Neural crest cell (in vitro differentiated cells): ENCODE measurements at places on chromosomes 12 and 14.
A peak's percentile ranks its signal among the peaks of the same experiment; 100 is the strongest.

DNA sequence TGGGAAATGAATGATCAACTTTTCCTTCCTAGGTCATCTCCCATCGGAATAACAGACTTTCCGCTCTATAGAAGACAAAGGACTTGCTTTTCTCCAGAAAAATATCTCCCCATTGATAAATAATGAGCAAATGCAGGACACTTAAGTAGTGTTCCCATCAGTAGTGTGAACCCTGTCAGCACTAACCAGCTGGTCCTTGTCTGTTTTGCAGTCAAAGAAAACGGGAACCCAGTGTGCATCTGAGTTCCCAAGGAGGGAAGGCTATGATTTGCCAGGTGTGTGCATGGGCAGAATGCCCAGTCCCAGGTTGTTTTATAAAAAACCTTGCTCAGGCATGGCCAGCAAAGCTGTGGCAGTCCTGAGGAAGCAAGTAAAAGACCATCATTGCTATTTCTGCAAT is 256.5 kb upstream of the HMGA2 start:
- DNase-seq = no peak

GRCh38 chr12:63894132-63894531 is 49.6 kb downstream of the SRGAP1 start:
- no peak for DNase-seq

DNA sequence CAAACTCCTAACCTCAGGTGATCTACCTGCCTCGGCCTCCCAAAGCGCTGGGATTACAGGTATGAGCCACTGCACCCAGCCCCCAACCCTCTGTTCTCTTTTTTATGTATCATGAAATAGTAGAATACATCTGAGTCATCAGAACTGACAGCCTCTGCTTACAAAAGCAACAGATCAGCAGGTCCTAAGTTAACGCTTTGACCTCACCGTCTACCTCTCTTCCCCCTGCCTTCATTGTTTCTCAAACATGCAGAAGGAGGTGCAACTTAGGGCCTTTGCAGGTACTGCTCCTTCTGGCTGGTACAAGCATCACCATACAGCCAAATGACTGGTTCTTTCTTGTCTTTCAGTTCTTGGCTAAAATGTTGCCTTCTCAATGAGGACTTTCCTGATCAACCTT is 249.2 kb downstream of the PAWR start:
- DNase-seq = no peak

- no peak for DNase-seq
Measured at GRCh38 chr14:42778984-42779383, 1172.3 kb downstream of the LRFN5 start.

DNA sequence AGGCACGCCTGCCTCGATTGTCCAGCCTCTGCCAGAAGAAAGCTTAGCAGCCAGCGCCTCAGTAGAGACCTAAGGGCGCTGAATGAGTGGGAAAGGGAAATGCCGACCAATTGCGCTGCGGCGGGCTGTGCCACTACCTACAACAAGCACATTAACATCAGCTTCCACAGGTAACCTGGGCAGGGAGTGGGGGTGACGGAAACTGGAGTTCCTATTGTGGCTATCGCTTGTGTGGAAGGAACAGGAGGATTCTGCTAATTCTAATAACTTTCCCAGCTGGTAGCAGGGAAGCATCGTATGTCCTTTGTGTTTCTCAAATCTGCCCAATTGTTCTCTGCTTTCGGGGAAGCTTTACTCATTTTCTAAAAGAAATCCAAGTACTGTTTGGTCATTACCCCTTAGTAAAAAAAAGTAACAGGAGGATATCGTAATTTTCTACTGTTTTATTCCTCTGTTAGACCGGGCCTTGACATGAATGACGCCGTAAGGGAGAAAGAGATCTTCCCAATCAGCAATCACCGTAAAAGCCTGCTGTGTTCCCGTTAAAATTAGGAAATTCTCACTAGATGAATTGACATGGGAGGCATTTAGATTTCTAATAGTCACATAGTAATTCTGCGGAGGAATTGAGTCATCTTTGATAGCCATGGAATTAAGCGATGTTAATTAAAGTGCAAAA is 449 bp downstream of the THAP2 start:
- DNase-seq = no peak

GRCh38 chr14:90753456-90754005 is 62.7 kb downstream of the TTC7B start:
- no peak for DNase-seq

- no peak for DNase-seq
Measured at GRCh38 chr12:80041071-80041470, 58.3 kb upstream of the OTOGL start.

- no peak for DNase-seq
Measured at GRCh38 chr12:115437061-115437567, 753.1 kb upstream of the TBX3 start.

DNA sequence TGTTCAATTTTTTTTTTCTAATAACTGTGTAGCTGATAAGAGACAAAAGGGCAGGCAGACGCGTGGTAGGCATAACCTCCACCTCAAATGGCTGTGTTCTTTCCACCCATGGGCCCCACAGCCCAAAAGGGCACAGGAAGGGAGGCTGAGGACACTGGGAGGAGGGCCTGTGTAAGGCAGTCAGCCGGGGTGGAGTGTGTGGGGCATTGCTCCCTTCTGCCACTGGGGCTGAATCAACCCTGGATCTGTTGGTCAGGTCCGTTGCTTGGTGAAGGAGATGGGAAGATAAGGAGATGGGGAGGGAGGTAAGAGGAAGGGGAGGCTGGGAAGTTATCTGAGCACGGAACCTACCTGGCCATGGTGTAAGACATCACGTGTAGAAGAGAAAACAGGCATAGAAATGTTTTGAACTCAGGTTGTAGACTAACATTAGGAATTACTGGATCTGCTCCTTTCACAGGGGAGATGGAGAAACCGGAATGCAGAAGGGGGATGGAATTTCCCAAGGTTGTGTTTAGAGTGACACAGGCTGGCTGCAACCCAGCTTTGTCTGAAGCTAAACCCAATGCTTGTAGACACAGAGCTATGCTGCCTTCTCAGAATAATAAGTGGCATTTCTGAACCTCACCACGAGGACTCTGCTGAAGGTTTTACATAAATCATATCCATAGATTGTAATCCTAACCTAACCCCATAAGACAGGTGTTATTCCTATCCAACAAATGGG is 138.5 kb upstream of the NOS1 start:
- no peak for DNase-seq

GRCh38 chr14:101173698-101174521 is 270.4 kb upstream of the RTL1 start:
- no peak for DNase-seq

GRCh38 chr12:20342111-20342510 is 26.2 kb upstream of the PDE3A start:
- DNase-seq = no peak

DNA sequence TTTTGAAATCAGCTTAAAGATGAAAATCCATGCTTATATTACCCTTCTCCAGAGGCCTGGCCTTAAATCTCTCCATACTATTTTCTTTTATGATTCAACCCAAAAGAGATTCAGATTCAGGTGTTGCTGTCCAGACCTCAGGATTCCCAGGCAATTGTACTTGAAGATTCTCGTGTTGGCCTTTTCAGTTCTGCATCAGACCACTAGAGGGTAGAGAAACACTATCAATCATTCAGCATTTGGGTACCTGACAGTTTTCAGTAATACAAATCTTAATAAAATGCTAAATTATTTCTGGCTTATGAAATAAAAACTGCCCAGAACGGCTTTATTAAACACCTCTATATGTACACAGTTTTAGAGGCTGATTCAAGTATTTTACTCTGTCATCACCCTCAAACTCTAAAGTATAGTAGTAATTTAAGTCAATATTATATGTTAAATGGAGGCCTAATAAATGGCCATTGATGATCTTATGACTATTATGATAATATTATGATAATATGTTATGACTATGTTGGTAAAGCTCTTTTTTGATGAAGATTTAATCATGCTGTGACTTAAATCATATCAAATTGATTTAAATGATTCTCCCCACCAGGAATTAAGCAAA is 301.1 kb downstream of the DUSP6 start:
- DNase-seq = peak; percentile 9

- no peak for DNase-seq
Measured at GRCh38 chr12:116174006-116174405, 103.5 kb downstream of the MED13L start.

DNA sequence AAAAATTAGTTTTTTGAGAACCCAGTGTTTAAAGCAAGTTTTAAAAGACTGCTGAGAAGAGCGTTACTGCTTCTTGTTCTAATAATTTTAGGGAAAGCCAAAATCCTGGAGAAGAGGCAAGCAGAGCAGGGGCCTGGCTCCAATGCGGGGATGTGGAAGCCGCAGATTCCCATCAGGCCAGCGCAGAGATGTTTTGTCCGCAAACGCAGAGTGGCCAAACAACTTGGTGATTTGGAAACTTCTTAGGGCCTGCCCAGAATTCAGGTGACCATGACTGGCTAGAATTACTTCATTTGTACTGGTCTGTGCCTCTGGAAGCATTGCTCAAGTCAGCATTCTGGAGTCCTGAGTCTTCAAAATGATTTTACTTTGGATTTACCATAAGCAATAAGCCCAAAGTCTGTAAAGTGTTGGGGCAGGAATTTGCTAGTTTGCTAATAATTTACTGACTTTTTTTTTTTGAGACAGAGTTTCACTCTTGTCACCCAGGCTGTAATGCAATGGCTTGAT is 208.4 kb downstream of the PPM1H start:
- no peak for DNase-seq
